Right lung (tissue), 10 donors: ENCODE measurements at places on chromosomes 11 and 22. TPM values are rescaled to one million over a fixed set of nuclear protein-coding genes. Genes with fewer than 3 reads are reported as not detected.

DNA sequence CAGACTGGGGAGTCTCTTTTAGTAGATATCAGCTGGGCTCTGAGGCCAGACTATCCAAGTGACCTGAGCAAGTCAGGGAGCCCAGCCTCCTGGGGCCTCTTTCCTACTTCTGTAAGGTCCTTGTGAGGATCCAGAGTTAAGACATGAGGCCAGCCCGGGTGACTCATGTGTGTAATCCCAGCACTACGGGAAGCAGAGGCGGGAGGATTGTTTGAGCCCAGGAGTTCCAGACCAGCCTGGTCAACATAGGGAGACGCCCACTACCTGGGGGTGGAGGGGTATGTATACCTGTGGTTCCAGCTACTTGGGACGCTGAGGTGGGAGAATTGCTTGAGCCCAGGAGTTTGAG, 36.9 kb upstream of the POLA2 start:
- no peak for DNase-seq

The SYT12 gene
- polyA plus RNA-seq: 0.09 TPM

- no peak for DNase-seq
Observed at GRCh38 chr11:117604336-117604995, 192.6 kb downstream of the DSCAML1 start.

The ARFGAP2 gene
- 76.2 TPM for polyA plus RNA-seq

DNA sequence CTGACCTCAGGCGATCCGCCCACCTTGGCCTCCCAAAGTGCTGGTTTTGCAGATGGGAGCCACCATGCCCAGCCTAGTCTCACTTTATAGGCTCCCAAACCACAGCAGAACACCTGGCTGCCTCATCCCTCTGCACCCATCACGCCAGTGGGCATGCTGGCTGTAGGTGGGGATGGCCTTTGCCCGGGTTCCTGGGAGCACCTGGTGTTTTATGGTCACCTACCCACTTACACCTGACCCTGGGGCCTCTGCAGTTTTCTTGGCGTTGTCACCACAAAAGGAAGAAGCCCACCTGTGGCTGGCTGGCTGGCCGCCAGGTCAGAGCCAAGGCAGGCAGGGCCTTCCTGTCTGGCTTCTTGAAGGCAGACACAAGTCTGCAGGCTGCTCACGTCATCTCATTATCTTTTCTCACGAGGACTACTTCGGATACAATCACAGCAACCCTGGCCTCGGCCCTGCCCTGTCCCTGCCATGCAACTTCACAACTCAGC, 8.2 kb downstream of the RRP7A start:
- no peak for DNase-seq

DNA sequence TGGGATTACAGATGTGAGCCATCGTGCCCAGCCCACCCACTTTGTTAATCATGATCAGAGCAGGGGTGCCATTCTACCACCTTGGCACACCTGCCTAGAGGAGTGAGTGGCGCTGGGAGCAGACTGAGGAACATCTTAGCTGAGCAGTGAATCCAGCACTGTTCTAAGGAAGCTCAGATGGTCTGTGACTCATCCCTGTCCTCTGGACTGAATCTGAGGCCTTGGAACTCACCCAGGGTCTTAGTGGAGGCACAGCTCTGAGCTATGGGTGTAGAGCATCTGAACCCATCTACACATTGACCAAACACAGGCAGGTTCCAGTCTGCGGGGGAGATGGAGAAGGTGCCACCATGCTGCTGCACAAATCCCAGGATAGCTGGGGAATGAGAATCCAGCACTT, 14.9 kb downstream of the PGAP2 start:
- DNase-seq: no peak

The KLHL35 gene
- polyA plus RNA-seq: 1.4 TPM

DNA sequence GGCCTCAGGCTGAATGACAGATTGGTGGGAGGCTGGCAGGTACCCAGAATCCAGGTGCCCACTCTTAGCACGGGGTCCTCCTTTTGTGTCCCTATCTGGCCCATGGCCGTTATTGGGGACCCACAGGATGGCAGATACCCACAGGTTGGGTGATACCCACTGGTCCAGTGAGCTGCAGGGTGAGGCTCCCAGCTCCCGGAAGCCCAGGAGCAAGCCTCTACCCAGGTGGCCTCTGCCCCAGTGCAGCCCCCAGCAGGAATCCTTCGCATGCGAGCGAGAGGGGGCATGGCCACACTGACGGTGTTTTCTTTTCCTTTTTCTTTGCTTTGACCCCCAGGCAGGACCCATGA, 116.1 kb downstream of the PHF21B start:
- DNase-seq: no peak

DNA sequence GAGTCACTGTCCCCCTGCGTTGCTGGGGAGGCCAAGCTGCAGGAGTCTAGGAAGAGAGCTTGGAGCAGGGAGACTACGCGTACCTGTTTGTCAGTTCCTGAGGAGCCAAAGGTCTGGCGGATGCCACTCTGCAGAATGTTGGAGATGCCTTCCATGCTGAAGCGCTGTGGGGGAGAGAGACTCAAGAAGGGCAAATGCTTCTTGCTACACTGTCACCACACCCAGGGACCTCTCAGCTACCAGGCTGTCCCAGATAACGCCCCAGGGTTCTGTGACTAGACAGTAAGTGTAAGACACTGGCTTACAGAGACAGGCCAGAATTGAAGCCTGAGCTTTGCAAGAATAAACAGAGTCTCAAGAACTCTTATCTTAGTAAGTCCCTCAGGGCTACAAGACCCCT, 42.0 kb downstream of the FEZ1 start:
- no peak for DNase-seq

- DNase-seq: peak; percentile 53
Observed at GRCh38 chr11:62555464-62556107, 9.0 kb upstream of the AHNAK start.

The DEFB131B gene
- polyA plus RNA-seq: not detected

The GRAMD1B gene
- polyA plus RNA-seq: 4.2 TPM

The APOBEC3F gene
- 11.4 TPM for polyA plus RNA-seq

DNA sequence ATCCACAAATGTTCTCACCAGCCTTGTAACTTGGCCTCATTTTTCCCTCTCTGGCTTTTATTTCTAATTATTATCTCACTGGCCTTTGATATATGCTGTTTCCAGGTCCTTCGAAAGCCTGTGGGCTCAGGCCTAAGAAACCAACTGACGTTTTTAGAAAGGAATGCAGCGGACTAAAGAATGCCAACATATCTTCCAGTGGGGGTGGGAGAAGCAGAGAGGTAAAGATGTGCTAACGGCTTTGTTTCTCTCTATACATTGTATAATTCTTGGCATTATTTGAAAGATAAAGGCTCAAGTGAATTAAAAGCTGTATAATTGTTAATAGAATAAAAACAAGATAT, 28.2 kb downstream of the OR6Q1 start:
- DNase-seq: no peak

The HEPHL1 gene
- 0.06 TPM for polyA plus RNA-seq

- no peak for DNase-seq
Observed at GRCh38 chr11:76614471-76615179, 55.9 kb downstream of the LRRC32 start.

DNA sequence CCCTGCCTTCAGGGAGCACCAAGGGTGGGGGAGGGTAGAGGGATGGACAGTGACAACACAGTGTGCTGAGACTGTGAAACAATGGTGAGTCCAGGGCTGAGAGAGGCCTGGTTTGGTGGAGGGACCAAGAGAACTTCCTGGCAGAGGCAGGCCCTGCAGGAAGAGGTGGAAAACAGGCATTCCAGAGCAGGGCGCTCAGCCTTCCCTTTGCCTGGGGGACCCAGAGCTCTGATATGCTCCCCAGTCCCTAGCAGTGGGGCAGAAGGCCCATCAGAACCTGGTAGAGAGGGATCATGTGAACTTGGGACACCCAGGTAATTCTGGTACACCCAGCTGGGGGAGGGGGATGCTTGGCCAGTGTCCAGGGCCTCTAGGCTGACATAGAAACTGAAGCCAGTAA, 17.2 kb upstream of the UVRAG start:
- DNase-seq: no peak

- no peak for DNase-seq
Observed at GRCh38 chr22:30267382-30268302, 991 bp upstream of the OSM start.
